Pulmonary artery endothelial cell (primary cell): ENCODE measurements at places on chromosomes 2 and 18.

GRCh38 chr18:61335684-61336555, 2.7 kb downstream of the CDH20 start:
- no peak for DNase-seq

DNA sequence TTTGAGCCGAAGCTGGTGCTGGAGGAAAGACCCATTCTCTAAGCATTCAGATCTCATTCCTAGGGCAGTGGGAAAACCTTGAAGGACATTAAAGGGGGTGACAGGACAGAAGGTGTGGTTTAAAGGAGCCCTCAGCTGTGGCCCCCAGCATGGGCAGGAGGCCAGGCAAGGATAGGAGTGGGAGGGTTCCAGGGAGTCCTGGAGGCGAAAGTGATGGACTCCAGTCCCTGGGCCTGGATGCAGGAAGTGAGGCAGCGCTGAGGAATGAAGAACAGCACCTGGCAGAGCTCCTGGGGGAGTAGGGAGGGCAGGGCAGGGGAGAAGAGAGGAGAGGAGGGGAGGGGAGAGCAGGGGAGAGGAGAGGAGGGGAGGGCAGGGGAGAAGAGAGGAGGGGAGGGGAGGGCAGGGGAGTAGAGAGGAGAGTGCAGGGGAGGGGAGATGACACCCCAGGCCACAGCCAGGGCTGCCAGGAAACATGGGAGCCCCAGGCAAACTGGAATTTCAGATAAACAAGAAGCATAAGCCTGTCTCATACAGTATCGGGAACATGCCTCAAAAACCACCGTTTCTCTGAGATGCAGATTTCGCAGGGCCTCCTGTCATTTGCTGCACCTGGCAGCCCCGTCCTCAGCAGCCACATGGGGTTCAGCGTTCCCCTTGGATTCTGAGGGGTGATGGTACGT, 5.7 kb downstream of the RAMP1 start:
- no peak for DNase-seq

- DNase-seq = no peak
Measured at GRCh38 chr2:3343012-3343411, 34.6 kb downstream of the EIPR1 start.

DNA sequence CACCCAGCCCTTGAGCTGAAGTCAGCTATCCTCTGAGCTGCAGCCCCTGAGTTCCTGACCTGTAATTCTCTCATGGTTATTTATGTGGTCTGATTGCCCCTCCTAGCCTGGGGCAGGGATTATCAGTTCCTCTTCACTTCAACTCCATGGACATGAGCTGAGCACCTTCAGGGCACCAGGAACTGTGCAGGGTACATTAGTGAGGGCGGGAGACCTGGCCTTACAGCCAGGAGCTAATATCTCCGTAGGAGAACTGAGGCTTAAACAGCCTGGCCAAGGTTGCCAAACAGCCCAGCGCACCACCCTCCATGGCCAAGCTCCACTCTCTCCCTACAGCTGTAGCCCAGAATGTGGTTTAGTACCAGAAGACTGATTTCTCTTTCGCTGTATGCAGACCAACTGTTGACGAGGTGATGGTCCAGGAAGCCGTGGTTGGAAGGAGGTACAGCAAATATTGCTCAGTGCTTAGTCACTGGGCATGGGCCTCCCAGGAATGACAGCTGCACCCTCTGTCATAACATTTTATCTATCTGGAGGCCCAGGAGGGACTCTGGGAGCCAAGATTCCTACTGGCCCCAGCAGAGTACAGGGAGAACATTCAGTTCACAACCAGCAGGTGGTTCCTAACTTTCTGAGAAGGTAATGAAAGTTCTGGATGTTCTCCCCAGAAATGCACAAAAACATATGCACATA, 228.7 kb upstream of the SIX2 start:
- DNase-seq = no peak
